GM12892 (cell line): ENCODE measurements at places on chromosomes 1 and 21.

- DNase-seq, result no peak
These were observed 340.1 kb upstream of the PLXNA2 start for GRCh38 chr1:208584167-208584755.

GRCh38 chr1:11740258-11741192, 4.6 kb downstream of the AGTRAP start:
- DNase-seq, result no peak

DNA sequence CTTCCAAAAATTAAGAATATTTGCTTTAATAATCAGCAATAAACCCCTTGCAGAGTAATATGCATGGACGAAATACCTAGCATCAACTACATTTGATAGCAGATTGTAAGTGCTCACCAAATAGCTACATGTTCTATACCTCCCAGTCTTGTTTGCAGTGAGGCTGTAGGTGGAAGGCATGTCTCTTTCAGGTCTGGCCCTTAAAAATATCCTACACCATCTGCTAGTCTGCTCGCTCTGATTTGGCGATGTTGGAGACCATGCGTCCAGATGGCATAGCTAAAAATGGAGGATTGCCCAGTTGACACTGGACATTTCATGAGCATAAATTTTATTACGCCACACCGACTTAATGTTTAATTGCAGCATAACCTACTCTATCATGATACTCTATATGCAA, 47.1 kb downstream of the SSX2IP start:
- DNase-seq, result no peak

DNA sequence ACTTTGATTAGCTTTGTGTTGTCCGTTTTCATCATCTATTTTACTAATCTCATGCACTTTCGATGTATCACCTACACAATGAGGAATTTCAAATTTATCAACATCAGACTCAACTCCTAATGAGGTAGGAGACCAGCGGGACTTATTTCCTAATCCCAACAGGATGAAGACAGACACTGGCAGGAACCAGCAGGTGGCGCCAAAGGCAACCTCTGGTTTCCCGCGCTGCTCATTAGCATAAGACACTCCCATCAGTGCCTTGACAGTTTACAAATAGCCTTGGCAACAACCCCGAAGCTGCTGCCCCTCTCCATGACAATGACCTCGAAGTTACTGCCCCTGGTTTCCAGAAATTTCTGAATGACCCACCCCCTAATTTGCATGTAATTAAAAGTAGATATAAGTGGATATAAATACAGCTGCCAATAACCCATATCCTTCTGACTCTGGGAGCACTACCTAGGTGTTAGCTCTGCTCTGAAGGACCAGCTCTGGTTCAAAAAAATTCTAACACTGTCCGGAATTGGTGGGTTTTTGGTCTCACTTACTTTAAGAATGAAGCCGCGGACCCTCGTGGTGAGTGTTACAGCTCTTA, 974.8 kb downstream of the ADGRL2 start:
- DNase-seq, result no peak

DNA sequence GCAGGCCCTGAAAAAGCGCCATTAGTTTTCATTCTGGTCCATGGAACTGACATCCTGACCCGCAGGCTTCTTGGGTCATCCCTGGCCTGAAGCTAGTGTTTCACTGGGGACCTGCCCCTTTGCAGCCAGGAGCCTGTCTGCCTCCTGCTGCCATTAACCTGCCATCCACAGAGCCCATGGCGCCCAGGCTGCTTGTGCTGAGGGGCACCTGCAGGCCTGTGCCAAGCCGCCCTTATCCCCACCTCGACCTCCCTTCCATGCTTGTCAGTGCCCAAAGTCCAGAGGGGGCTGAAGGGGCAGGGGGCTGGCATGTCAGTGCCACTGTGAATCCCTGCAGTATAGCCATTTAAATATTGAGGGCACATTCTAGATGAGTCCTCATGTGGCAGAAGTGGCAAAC, 207.6 kb upstream of the USP25 start:
- no peak for DNase-seq

DNA sequence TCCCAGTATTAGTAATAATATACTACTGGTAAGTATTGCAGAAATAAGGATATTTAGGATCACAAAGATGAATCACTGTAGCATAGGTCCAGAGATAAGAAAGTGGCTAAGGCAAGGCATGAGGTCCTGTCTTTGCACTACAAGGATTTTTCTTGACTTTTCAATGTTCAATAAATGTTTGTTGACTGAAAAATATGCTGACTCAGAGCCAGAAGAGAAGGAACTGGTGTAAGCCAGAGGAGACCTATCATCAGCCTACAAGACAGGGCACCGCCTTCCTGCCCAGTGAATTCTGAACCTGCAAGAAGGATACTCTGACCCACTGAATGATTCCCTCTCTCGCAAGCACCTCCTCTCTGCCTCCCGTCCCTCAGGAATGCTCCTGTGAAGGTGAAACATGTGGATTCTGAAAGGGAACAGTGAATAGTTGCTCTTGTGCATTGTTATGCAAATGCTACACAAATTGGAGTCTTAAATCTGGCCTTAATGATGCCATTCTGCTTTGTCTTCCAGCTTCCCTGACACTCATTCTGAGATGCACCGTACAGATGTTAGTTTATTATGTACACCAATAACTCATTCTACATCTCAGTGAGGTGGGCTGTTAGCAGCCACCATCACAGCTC, 540.0 kb downstream of the OMA1 start:
- DNase-seq, result no peak

GRCh38 chr1:161265305-161265704, 6.8 kb downstream of the PCP4L1 start:
- DNase-seq, result no peak

GRCh38 chr1:227921461-227922185, 26.1 kb downstream of the WNT9A start:
- DNase-seq, result no peak

DNA sequence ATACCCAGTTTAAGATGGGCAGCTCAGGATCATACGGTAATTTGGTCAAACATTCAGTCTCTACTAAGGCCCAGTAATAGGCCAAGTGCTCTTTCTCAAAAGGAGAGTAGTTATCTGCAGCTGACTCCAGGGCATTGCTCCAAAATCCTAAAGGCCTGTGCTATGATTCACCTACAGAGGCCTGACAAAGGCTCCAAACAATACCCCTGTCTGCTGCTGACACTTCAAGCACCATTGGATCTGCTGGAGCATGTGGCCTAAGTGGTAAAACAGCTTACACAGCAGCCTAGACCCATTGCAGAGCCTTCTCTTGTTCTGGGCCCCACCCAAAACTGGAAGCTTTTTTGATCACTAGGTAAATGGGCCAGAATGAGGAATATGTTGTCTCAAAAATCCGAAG, 22.8 kb downstream of the SLAMF7 start:
- DNase-seq, result no peak

DNA sequence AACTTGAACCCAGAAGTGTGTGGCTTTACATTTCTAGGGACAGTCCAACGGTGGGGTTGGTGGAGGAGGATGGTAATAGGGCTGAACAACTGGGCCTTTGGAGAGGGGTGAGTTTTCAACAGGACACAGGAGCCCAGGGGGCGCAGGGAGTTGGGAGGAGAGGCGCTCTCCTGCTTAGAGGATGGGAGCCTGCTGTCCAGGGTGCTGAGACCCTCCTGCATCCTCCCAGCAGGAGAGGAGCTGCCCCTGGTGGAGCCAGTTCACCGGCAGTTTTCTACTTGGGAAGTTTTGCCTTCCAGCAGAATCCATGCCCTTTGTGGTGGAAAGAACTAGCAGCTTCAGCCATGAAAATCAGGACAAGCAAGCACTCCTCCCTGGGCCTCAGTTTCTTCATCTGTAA, 8.6 kb downstream of the KCNC4 start:
- DNase-seq, result no peak

GRCh38 chr1:223748773-223749733, 36.7 kb downstream of the CAPN2 start:
- peak; percentile 75 for DNase-seq

DNA sequence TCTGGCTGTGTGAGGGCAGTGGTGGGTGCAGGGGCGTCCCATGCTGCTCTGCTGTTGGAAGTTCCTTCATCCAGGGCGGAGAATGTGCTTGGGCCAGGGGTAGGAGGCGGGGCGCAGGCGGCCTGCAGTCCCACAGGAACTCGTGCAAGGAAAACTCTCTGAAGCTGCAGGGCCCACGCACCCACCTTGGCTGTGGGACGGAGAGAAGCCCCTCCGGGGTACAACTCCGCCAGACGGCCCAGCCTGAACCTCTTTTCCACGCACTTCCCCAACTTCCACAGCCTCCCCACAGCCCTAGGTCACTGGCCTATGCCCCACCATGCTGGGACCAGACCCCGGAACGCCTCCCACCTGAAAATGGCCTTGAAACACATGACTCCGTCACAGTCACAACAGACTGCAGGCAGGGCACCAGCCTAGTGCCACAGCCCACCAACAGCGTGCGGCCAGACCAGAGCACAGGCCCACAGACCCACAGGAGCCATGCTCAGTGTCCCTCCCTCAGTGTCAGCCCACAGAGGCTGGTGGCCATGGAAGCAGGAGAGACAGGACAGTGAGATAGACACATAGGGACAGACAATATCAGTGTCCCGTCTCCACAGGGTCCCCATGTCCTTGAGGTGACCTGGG, 47.8 kb downstream of the WNT9A start:
- no peak for DNase-seq

DNA sequence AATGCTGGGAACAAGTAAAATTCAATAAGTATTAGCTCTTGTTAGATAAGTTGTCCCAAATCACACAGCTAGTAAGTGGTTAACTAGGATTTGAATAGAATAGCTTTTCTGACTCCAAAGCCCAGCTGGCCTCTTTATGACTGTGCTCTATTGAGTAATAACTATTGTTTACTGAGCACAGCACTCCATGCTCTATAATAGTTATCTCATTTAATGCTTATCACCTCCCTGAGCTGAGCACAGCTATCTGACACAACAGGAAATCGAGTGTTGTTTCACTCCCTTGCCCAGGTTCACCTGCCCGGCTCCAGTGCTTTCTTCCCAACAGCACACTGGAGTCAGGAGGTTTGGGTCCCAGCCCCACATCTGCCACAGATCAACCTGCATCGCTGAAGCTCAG, 38.8 kb upstream of the STMN1 start:
- no peak for DNase-seq

DNA sequence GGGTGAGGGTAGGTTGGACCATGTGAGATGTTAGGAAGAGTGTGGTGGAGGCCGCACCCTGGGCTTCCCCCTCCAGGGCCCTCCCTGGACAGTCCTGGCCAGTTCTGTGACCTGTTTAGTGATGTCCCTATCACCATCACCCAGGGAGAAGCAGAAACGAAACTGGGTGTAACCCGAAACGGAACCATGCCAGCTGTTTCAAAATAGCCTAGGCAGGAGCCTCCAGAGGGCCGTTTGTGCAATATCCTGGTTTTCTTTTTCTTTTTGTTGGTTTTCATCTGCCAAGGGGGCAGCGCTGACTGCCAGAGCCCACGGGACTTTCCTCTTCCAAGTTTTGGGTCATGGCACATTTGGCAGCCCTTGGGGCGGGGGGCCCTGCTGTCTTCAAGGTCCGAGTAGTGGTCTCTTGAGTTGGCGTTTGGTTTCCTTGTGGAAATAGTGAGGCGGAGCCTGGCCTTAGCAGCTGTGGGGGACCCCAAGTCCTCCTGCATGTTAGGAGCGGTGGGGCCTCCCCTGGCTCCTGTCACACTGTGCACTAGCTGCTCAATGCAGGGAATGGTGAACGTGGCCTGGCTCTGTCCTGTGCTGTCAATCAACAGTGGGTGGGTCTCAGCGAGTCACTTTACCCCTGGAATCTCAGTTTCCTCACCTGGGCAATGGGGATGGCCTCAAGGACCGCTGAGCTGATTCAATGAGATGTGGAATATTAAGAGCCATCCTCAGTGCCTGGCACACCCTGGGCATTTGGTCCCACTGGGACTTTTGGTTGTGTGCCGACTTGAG, 90.7 kb downstream of the ARHGEF10L start:
- no peak for DNase-seq

- no peak for DNase-seq
These were observed 26.8 kb downstream of the RSPH1 start for GRCh38 chr21:42469272-42469671.

DNA sequence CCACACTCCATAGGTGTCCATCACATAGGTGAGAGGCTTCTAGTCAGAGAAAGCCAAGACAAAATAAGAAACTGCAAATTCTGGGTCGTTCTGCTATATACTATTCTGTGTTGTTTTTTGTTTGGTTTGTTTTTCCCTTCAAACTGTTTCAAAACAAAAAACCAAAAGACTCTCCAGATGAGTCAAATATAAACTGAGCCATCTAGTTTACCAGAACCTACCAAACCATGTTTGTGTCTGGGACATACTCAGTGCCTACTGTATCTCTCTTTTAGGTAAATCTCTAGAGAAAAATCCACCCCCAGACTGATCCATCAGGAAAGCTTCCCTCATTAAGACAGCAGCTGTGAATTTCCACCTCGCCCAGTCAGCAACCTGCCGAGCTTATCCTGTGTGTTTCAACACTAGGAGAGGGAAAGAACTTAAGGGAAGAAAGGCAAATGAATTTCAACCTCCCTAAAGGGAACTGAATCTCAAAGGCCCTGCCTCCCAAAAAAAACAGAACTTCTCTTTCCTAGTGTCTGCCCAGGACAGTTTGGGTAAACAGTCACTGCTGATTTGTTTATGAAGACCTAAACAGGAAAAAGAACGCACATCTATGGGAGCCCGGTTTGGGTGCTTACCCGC, 17.2 kb downstream of the PPT1 start:
- no peak for DNase-seq

GRCh38 chr1:230759369-230760065, 12.3 kb downstream of the CAPN9 start:
- no peak for DNase-seq

DNA sequence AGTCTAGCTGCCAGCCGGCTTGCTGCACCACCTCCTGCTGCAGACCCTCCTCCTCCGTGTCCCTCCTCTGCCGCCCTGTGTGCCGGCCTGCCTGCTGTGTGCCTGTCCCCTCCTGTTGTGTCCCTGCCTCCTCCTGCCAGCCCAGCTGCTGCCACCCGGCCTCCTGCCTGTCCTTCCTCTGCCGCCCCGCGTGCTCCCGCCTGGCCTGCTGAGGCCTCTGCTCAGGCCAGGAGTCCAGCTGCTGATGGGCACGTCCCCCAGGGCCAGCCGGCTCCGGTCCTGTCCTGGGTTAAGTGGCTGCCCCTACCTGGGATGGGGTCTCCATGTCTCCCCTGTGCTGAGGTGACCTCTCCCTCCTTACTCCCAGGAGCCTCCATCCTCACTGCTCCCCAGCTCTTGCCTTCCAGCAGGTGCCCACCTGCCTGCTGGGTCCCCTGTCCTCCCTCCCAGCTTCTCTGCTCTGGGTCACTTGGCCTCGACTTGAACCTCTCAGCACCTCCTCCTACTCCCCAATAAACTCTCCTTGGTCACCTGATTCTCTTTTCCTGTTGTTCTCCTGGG, 870 bp downstream of the KRTAP10-8 start:
- no peak for DNase-seq

- no peak for DNase-seq
These were observed 49.6 kb upstream of the BMP8A start for GRCh38 chr1:39441797-39442196.

DNA sequence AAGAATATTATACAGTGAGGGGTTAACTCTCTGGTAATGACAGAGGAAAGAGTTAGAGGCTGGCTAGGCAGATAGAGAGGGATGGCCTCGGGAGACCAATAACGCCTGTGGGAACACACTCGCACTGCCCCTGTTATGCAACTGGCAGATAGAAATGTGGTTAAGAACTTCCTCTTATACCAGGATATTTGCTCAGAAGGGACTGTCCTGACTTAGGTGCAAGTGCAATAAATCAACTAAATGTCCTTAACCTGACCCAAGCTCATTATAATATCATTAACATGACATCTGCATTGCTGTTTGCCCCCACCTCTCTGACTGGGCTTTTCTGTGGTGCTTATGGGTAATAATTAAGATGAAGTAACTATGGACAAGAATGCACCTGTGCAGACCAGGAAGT, 1518.0 kb downstream of the NCAM2 start:
- DNase-seq, result no peak

GRCh38 chr21:42760951-42761751, 107.7 kb downstream of the PDE9A start:
- no peak for DNase-seq
